ENCODE measurements at places on chromosomes 12 and 14. TPM values are rescaled to one million over a fixed set of nuclear protein-coding genes. Genes with fewer than 3 reads are reported as not detected.

The TAS2R50 gene
- 1.2 TPM for total RNA-seq

The IFNG-AS1 gene
- 1.9 TPM for total RNA-seq

The CISTR gene
- total RNA-seq = not detected

The TMEM179 gene
- not detected for total RNA-seq

The SOAT2 gene
- total RNA-seq = 0.80 TPM

The PAWR gene
- total RNA-seq = 8.1 TPM

The FLRT2 gene
- total RNA-seq = not detected

The CLEC4D gene
- not detected for total RNA-seq

The APOF gene
- total RNA-seq = not detected

The UNC119B gene
- total RNA-seq = 24.2 TPM

The CPNE8 gene
- 1.6 TPM for total RNA-seq

The SEL1L gene
- total RNA-seq = 56.7 TPM

Measured in naive thymus-derived CD8-positive, alpha-beta T cell (primary cell).